ENCODE measurements at places on chromosomes 16 and 17.

- DNase-seq = no peak
These were observed 451.9 kb downstream of the SLC39A11 start for GRCh38 chr17:72640415-72641165.

- no peak for DNase-seq
These were observed 183.6 kb upstream of the RPL38 start for GRCh38 chr17:74019860-74020259.

GRCh38 chr17:59165933-59166342, 10.4 kb downstream of the PRR11 start:
- no peak for DNase-seq

GRCh38 chr17:80694992-80695912, 150.6 kb downstream of the RPTOR start:
- no peak for DNase-seq

DNA sequence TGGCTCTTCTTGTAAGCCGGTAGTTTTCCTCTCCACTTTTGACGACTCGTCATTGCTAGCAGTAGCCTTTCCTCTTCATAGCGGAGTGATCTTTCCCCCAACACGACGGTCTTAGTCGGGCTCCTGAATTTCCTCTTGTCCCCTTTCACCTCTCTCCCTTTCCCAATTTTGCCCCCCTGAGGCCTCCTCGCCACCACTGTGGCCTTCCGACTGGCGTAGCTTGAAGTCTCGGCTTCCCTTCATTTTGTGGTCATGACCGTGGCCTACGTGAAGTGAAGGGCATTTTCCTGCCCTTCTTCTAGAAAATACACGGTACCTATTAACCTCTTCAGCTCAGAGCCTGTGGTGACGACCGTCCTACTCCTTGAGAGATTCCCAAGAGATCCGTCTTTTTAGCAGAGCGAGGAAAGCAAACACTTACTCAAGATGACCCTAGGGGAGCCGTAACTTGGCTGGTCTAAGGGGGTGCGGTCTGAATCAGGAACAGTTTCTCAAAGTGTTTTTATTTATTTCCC, 787 bp downstream of the PRKAR1A start:
- DNase-seq = no peak
